ENCODE measurements at places on chromosomes 16 and 17.

- DNase-seq, result no peak
Measured at GRCh38 chr16:83530293-83530692, 277.5 kb upstream of the HSBP1 start.

- DNase-seq, result no peak
Measured at GRCh38 chr17:7240375-7240774, 1.1 kb upstream of the PHF23 start.

DNA sequence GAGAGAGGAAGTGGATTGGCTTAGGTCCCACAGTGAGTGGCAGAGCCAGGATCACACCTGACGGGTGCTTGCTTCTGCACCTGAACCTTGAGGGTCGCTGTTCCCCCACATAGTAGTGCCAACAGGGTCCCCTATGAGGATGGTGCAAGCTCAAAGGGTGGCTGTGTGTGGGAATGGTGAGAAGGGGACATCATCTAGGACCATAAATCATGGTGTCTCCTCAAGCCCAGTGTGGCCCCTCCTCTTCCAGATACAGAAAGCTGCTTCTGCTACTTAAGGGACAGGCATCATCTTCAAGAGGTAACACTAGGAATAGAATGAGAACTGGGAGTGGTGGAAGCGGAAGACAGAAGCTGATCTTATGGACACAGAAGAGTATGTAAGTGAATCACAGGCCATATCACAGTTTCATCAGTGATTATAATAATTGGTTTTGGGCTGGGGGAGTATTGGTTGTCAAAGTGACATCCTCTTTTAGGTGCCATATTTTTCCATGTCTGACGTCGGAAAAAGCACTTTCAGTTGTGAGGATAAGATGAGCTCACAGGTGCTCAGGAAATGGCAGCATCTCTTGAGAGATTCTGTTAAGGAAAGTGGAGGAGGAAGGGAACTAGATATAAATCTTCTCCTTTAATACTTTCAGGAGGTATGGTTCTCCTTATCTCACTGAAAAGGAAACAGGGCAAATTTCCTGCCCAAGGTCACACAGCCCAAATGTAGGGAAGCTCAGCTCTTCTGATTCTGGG, 83.2 kb upstream of the HNF1B start:
- DNase-seq, result no peak

DNA sequence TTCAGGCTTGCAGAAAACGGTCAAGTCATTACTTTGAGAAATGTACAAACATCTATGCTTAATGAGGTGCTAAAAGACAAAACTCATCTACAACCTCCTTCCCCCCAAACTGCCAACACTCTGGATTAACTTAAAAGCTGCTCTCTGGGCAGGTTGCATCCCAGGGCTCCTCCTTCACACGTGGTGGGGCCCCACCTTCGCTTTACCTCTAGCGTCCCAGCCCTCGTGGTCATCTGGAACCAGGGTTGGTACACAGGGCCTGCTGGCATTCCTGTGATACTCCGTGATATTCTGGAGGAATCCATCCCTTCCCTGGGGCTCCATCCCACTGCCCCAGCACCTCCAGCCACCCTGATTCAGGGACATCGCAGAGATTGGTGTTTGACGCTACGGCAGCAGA, 4.8 kb downstream of the METRNL start:
- no peak for DNase-seq

GRCh38 chr16:25633549-25633948, 58.2 kb upstream of the HS3ST4 start:
- no peak for DNase-seq

- no peak for DNase-seq
Measured at GRCh38 chr17:44389723-44390202, 314 bp upstream of the ITGA2B start.
